ENCODE measurements at places on chromosomes 3 and 15.

GRCh38 chr15:92883163-92883875 lies 16.8 kb upstream of the CHD2 start:
- DNase-seq = peak; percentile 10

GRCh38 chr15:73558529-73558928 lies 74.7 kb downstream of the NPTN start:
- DNase-seq = no peak

- DNase-seq = no peak
Observed at GRCh38 chr15:36175186-36175740, 404.2 kb upstream of the CDIN1 start.

- DNase-seq = no peak
Observed at GRCh38 chr3:31170932-31171670, 276.6 kb upstream of the GADL1 start.

- no peak for DNase-seq
Observed at GRCh38 chr15:38225381-38225780, 27.3 kb upstream of the SPRED1 start.

DNA sequence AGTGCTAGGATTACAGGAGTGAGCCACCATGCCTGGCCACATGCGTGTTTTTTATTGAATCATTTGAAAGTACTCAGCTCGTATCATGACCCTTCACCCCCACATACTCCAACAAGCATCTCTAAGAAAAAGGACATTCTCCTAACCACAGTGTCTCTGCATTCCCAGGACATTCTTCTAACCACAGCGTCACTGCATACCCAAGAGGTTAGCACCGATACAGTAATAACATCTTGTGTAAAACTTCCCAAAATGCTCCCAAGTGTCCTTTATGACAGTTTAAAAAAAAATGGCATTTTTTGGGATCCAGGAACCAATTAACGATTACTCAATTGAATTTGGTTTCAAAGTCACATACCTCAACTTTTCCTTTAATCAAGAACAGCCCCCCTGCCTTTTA lies 39.6 kb downstream of the FLNB start:
- no peak for DNase-seq
